ENCODE measurements at places on chromosomes 3 and 15.
A peak's percentile ranks its signal among the peaks of the same experiment; 100 is the strongest.

DNA sequence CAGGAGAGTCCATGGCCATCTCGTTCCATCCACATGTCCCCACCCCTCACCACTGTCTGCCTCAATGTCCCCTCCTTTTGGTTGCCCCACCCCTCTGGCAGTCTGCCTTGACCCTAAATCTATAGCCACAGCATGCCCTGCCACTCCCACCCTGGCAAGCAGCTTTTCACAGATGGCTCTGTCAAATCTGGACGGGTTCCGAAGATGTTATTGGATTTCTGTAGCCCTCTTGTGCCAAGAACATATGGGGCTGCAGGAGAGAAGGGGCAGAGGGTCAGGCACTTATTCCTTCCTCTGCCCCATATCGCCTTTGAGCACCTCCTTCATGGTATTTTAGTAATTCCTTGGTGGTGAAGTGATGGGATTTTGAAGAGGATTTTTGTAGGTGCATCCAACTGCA is 57.1 kb downstream of the EPHB1 start:
- no peak for DNase-seq

DNA sequence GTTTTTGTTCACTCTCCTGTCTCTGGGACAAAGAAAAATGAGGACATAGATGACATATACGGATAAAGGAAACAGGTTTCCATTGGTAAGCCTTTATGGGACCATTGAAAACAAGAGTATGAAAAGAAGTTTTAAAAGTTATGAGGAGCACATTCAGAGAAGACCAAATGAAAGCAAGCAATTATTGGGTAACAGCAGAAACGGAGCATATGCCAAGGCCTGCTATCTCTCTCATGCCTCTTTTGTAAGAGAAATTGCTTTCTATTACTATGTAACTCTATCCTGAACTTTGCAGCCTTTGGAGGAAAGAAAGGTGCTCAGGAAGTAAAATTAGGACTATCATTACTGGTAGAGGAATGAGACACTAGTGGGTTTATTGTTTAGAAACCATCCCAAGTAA is 14.9 kb upstream of the DPH6 start:
- DNase-seq = no peak

GRCh38 chr3:122101646-122102045 is 46.5 kb downstream of the CD86 start:
- peak; percentile 31 for DNase-seq

DNA sequence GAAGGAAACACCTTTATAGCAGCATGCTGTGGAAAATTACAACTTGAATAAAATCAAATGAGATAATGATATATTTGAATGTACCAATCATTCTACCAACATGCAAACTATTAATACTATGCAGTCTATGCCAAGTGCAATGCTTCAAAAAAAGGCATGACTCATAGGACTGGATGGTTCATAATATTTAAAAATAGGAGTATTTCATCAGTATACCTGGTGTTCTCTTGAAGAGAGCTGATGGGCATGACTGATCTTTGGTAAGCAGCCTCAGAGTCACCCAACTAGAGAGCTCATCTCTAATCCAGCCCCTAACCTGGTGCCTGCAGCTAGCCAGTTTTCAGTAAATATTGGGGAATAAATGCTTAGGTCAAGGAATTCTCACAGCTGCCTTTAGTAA is 434.7 kb upstream of the ARRDC4 start:
- DNase-seq = no peak

DNA sequence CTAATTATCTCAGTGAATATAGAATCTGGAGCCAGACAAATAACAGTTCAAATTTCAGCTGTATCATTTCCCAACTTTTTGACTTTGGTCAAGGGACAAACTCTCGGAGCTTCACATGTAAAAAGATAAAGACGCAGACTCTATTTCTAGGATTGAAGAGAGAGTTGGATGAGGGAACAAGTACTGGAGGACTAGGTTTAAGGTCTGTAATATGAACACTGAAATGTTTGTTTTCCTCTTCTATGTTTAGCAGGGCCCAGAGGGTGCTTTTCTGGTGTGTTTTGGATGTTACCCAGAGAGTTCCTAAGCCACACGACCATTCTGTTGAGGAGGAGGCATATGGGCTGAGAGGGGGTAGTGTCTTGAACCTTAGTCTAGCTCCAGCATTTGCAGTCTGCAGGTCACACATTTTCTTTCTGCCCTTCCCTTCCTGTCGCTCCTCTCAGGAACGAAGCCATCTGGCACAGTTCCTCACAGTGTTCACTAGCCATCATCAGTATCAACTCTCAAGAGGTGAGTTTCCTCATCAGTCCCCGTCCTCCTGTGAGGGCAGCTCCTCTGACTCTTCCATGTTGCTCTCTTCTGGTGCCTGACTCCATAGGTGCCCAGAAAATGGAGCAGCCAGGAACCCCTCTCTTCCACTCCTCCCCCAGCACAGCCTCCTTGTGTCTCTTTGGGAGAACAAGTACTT is 250.1 kb downstream of the SQOR start:
- DNase-seq = no peak

- DNase-seq = no peak
Observed at GRCh38 chr3:158737976-158738615, 5.8 kb upstream of the RARRES1 start.

DNA sequence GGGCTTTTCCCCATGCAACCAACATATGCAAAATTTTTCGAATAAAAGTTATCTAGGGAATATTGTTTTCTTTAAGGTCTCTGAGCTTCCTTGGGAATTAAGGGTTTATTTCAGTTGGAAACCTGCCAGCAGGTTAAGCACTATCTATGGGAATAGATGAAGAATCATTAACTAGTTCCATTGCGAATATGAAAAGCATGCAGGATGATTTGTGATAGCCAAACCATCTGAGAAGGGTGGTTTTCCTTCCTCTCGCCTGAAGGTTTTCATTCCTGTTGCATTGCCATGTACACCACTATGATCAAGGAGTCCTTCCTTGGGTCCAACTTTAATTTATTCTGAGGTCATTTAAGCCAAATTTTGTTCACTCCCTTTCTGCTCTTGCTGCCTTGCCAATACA is 184.9 kb downstream of the NR2F2 start:
- no peak for DNase-seq

DNA sequence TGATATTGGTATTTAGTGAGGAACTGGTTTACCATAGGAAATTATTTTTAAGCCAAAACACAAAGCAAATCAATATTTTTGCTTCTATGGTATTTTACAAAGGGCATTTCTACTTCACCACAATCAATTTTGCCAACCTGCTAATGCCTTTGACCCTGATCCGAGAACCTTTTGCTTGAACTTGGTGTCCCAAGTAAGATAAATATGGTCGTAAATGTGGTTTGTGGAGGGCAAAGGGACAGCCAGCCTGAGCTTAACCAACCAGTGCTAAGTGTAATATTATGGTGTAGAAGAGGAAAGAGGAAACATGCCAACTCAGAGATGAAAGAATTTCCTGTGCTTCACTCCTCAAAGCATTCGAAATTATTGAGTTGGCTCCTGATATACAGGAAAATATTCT is 148.4 kb downstream of the C3orf38 start:
- no peak for DNase-seq

- no peak for DNase-seq
Observed at GRCh38 chr3:14758959-14759358, 59.8 kb upstream of the FGD5 start.

DNA sequence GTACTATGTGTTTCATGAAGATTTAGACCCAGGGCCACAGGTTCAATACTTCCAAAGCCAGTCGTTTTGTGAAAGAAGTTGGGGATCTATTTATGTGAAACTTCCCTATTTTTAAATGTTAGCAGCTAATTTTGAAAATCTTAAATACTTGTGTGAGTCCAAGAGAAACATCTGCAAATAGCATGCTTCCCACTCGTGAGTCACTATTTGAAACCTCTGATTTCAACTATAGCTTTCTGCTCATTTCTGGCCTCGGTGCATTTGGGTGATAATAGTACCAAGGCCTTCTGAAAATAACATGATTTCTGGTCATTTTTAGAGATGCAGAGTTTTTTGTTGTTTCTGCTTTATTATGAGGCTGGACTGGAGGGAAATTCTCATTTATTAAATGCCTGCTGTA is 110.0 kb downstream of the OPA1 start:
- no peak for DNase-seq

GRCh38 chr15:50886611-50887345 is 21.7 kb upstream of the AP4E1 start:
- DNase-seq = no peak

GRCh38 chr3:19898721-19899120 is 35.3 kb downstream of the EFHB start:
- DNase-seq = no peak

GRCh38 chr15:99762288-99762687 is 29.1 kb upstream of the LYSMD4 start:
- DNase-seq = no peak

GRCh38 chr3:152849996-152850578 is 15.2 kb downstream of the P2RY1 start:
- DNase-seq = no peak

DNA sequence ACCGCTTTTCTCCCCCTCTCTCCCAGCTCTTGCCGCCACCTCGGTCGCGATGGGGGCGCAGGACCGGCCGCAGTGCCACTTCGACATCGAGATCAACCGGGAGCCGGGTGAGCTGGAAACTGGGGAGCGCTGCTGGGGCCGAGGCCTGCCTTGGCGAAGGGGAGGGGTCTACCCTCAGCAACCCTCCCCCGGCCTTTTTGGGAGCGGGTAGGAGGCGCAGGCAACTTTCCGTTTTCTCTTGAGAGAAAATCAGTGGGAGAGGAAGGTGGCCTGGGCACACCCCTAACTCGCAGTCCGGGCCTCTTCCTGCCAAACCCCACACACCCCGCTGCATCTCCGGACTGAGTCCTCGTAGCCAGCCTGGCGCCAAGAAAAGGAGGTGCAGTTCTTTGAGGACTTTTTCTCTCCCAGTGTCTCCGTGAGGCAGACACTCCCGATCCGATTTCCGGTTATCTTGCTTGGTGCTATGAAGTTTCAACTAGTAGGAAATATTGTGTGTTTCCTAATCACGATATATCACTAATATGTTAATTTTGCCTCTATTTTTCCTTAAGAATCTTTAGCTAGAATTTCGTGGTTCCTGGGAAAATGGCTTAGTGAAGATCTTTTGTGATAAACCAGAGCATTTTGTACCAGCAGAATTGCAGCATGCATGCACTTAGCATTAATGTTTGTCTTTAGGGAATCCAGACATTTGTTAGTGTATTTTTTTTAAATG is 631 bp downstream of the NKTR start:
- DNase-seq = no peak

DNA sequence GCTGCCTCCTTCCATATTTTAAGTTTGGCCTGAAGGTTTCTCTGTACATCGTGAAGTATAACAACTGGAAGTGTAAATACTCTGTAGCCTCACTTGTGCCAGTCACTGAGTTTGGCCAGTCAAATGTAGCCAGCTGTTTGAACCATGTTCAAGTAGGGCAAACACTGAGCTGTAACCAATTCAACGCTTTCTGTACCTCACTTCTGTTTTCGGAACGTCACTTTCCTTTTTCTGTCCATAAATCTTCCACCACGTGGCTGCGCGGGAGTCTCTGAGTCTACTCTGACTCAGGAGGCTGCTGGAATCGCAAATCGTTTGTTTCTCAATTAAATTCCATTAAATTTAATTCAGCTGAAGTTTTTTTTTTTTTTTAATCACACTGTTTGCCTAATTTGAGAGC is 88.8 kb upstream of the RARB start:
- DNase-seq = no peak

GRCh38 chr3:56822501-56822900 is 20.8 kb upstream of the ARHGEF3 start:
- no peak for DNase-seq

GRCh38 chr3:150653110-150653561 is 50.0 kb downstream of the SELENOT start:
- no peak for DNase-seq

GRCh38 chr3:44795197-44795596 is 33.6 kb downstream of the KIF15 start:
- no peak for DNase-seq

GRCh38 chr3:45781271-45781670 is 15.1 kb downstream of the SLC6A20 start:
- no peak for DNase-seq

DNA sequence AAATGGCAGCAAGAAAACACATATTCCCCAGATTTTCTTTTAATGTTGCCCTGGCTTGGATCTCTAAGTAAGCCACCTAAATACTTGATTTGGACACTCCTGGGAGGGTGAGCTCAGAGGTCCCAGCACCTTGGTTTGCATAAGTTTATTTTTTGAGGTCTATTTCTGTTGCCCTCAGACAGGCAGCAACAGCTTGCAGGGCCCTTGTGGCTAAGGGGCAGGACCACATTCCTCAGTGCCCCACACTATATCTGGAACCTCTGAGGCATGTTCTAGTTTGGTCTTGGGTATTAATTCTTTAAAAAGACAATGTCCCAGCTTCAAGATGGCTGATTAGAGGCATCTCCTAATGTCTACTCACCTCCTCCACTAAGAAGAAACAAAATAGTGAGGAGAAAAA is 57.5 kb downstream of the IGSF11 start:
- DNase-seq = no peak

DNA sequence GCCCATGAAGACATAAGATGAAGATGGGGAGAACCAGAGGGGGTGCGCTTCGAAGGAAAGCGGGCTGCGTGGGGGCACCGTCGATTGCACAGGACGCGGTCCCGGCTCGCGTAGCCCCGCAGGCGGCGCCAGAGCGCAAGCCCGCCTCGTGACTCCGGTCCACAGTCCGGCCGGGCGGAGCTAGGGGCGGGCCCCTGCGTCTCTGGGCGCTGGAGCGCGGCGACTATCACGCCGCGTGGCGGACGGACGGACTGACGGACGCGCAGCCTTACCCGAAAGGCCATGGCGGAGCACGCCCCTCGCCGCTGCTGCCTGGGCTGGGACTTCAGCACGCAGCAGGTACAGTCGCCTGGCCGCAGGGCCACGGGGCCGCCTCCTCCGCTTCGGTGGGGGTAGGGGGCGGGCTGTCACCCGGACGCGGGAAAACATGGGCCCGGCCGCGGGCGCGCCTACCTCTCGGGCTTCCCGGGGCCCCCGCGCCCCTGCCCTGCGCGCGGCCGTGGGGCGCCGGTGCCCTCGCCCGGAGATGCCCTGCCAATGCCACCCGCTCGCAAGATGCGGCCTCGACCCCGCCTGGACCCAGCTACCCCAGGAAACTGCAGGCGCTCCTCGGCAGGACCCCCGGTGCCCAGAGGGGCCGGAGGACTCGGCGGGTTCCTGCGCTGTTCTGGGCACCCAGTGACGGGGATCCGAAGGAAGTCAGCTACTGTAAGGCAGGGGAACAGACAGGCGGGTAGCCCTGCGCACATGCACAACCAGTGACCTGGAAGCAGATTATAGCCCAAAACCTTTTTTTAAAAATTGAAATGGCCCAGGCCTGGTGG is at the start of gene XYLB:
Gene XYLB (plus strand): TSS at position 199 of the 824 bp plus-strand sequence. CDS start 84 bp downstream, at position 283.
- DNase-seq = peak; percentile 94
